Pancreas (tissue), 10 donors: ENCODE measurements at places on chromosomes 16 and 17. TPM values are rescaled to one million over a fixed set of nuclear protein-coding genes. Genes with fewer than 3 reads are reported as not detected.
A peak's percentile ranks its signal among the peaks of the same experiment; 100 is the strongest.

WIPI1 gene
- 23.3 TPM for total RNA-seq

ESRP2 gene
- total RNA-seq = 20.1 TPM

DNA sequence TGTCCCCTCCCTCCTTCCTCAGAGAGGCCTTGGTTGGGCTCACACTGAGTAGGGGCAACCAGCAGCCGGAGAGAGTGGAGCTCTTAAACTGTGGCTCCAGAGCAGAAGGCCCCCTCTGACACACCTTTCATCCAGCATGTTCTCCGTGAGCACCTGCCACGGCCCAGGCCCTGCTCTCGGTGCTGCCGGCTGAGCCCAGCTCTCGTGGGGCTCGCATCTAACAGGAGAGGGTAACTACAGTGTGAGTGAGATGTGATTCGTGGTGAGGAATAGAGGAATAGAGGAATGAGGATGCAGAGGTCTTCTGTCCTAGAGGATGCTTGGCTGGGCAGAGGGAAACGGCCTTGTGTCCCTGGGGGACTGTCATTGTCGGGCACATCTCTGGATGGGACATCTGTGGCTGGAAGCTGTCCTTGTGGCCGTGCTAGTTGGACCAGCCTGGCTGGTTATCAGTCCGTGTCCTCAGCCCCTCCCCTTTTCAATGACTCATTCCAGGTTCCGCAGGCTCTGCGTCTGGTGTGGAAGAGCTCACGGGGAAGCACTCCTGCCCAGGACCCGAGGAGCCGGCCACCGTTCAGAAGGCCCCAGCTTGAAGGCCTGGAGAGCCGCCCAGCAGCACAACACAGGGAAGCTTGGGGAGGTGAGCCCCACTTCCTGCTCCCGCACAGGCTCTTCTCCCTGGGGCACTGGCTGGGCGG is 11.9 kb upstream of the DNASE1 start:
- H3K27ac ChIP-seq = no peak overlapping the region
- peaks cover 10% of the 10 kb centered on the region for H3K4me1 ChIP-seq
- no peaks in the 10 kb centered on the region for H3K27me3 ChIP-seq
- H3K4me3 ChIP-seq = no peak overlapping the region
- no peaks in the 10 kb centered on the region for H3K36me3 ChIP-seq

DNA sequence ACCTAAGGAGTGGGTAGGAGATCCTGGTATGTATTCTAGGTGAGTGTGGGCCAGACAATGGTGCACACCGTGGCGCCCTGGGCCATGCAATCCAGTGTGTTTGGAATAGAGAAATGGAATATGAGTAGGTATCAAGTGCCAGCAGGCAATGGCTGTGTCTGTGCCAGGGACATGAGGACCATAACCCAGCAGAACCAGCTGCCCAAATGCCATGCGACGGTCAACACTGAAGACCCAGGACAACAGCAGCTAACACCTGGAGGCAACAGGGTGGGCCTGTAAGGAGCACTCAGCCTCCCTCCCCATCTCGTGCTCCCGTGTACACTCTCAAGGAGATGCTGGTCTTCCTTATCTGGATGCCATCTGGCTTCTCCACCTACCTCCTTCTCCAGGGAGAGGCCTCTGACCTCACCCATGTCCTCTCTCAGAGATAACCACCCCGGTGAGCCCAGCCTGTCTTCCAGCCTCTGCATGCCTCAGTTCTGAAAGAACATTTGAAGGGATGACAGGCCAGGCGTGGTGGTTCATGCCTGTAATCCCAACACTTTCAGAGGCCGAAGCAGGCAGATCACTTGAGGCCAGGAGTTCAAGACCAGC is 750 bp upstream of the GSDMB start:
- H3K4me3 ChIP-seq = no peak overlapping the region
- no peaks in the 10 kb centered on the region for H3K4me1 ChIP-seq
- no peaks in the 10 kb centered on the region for H3K27me3 ChIP-seq
- DNase-seq = no peak

SCGB1C2 gene
- 0.55 TPM for total RNA-seq

MMP15 gene
- 12.3 TPM for total RNA-seq

- H3K27ac ChIP-seq = no peak overlapping the region
- DNase-seq = peak; percentile 30
- H3K4me1 ChIP-seq = no peaks in the 10 kb centered on the region
- no peaks in the 10 kb centered on the region for H3K27me3 ChIP-seq
- H3K36me3 ChIP-seq = peaks cover 20% of the 10 kb centered on the region
Observed at GRCh38 chr17:39208136-39208535, 8.1 kb downstream of the RPL19 start.

TTYH2 gene
- total RNA-seq = 7.4 TPM

GRCh38 chr17:59845595-59846393 is 46.9 kb downstream of the TUBD1 start:
- H3K4me3 ChIP-seq = no peak overlapping the region
- H3K4me1 ChIP-seq = peaks cover 58% of the 10 kb centered on the region
- DNase-seq = no peak
- no peaks in the 10 kb centered on the region for H3K27me3 ChIP-seq

PIPOX gene
- total RNA-seq = 0.65 TPM

HOXB5 gene
- total RNA-seq = 0.20 TPM

DNA sequence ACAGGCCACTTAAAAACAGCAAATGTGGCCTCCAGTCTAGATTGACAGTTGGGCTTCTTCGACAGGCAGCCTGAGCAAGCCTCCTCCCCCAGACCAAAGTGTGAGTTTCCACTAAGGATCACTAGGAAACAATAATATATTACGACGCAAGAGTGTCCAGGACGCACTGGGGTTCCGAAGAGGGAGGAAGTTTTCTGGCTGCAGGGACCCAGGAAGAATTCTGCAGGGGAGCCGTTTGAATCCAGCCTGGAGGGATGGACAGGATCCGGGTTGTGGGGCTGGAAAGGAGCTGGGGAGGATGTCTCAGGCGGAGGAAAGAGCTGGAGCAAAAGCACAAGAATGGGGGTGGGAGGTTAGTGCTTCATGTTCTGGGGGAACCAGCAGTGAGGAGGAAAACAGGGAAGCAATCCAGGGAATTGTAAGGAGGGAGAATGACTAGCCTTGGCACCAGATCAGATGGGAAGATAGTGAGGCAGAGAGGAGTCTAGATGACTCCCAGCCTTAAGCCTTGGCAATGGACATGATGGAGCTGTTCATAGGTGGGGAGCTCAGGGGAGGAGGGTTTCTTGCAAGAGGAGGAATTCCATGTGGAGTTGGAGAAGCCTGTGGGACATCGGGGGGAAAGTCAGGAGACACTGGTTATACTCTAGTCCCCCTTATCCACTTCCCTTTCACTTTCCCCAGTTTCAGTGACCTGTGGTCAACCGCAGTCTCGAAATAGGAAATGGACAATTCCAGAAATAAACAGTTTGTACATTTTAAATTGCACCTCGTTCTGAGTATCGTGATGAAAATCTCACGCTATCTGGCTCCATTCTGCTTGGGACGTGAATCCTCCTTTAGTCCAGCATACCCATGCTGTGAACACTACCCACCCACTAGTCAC is 26.6 kb downstream of the NGFR start:
- no peaks in the 10 kb centered on the region for H3K27me3 ChIP-seq
- DNase-seq = no peak
- H3K4me3 ChIP-seq = no peak overlapping the region

- H3K27ac ChIP-seq = no peak overlapping the region
- no peaks in the 10 kb centered on the region for H3K4me1 ChIP-seq
- no peaks in the 10 kb centered on the region for H3K36me3 ChIP-seq
- H3K4me3 ChIP-seq = no peak overlapping the region
Observed at GRCh38 chr17:76909971-76910760, 42.0 kb downstream of the MGAT5B start.

- DNase-seq = peak; percentile 67
- H3K27ac ChIP-seq = peak overlapping the region; percentile 66
- H3K4me1 ChIP-seq = peaks cover 17% of the 10 kb centered on the region
- H3K27me3 ChIP-seq = no peaks in the 10 kb centered on the region
- peak overlapping the region; percentile 27 for H3K4me3 ChIP-seq
Observed at GRCh38 chr17:17781591-17782496, 54.9 kb downstream of the SREBF1 start.

- H3K4me3 ChIP-seq = no peak overlapping the region
Observed at GRCh38 chr17:28230011-28230410, 89.0 kb upstream of the TMEM97 start.

GRCh38 chr16:22220714-22221113 is 14.6 kb downstream of the EEF2K start:
- no peaks in the 10 kb centered on the region for H3K36me3 ChIP-seq
- no peak for DNase-seq

HBA2 gene
- 39.5 TPM for total RNA-seq

- H3K36me3 ChIP-seq = no peaks in the 10 kb centered on the region
- no peak for DNase-seq
- H3K4me3 ChIP-seq = no peak overlapping the region
- H3K27ac ChIP-seq = no peak overlapping the region
Observed at GRCh38 chr16:86918637-86919036, 340.3 kb downstream of the FOXL1 start.

GRCh38 chr17:62206550-62206949 is 141.5 kb upstream of the MED13 start:
- H3K4me3 ChIP-seq = no peak overlapping the region
- H3K36me3 ChIP-seq = no peaks in the 10 kb centered on the region
- DNase-seq = no peak
- H3K27ac ChIP-seq = no peak overlapping the region

DNA sequence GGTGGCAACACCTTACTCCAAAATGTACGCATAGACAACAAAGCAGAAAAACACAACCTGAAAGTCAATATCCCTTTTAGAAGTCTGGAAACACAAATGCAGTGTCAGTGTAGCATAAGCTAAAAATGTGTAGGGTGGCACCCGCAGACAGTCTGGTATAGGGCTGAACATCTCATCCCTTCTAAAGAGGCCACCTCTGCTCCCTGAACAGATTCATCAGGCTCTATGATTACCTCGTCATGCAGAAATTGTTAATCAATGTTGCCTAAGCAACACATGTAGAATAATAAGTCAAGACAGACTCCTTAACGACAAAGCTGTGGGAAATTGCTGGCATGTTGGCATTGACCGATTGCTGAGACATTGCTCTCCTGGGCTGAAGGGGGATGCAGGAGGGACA is 33.3 kb upstream of the ERCC4 start:
- no peak overlapping the region for H3K27ac ChIP-seq
- no peaks in the 10 kb centered on the region for H3K36me3 ChIP-seq
- H3K27me3 ChIP-seq = no peaks in the 10 kb centered on the region
- no peak overlapping the region for H3K4me3 ChIP-seq

- H3K36me3 ChIP-seq = no peaks in the 10 kb centered on the region
- H3K27me3 ChIP-seq = no peaks in the 10 kb centered on the region
- no peaks in the 10 kb centered on the region for H3K4me1 ChIP-seq
- DNase-seq = no peak
Observed at GRCh38 chr16:19316846-19317245, 31.3 kb downstream of the CLEC19A start.

CBFA2T3 gene
- total RNA-seq = 23.7 TPM

GRCh38 chr17:76018340-76018680 is 8.8 kb downstream of the EVPL start:
- no peaks in the 10 kb centered on the region for H3K36me3 ChIP-seq
- H3K4me3 ChIP-seq = no peak overlapping the region
- no peaks in the 10 kb centered on the region for H3K4me1 ChIP-seq

GRCh38 chr17:78532922-78533640 is 44.1 kb downstream of the DNAH17 start:
- H3K36me3 ChIP-seq = no peaks in the 10 kb centered on the region
- H3K27ac ChIP-seq = no peak overlapping the region
- no peaks in the 10 kb centered on the region for H3K4me1 ChIP-seq
- no peak for DNase-seq
- no peak overlapping the region for H3K4me3 ChIP-seq

CACNG1 gene
- total RNA-seq = not detected

DNA sequence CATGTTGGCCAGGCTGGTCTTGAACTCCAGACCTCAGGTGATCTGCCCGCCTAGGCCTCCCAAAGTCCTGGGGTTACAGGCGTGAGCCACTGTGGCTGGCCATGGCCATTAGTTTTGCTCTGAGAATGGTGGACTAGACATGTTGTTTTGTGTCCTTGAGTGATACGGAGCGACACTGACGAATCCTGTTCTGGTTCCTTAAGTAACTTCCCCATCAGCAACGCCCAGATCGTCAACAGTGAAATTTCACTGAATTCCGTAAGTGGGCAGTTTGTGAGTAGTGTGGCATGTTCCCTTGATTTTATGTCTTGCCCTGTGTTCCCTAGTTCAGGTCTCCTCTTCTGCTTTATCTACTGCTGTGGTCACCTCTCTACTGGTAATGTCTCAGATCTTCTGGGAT is 67.4 kb downstream of the SNX29 start:
- no peak for DNase-seq
- no peaks in the 10 kb centered on the region for H3K36me3 ChIP-seq
- H3K4me3 ChIP-seq = no peak overlapping the region
- H3K27me3 ChIP-seq = no peaks in the 10 kb centered on the region
- H3K4me1 ChIP-seq = no peaks in the 10 kb centered on the region

GPATCH8 gene
- total RNA-seq = 13.2 TPM

DNA sequence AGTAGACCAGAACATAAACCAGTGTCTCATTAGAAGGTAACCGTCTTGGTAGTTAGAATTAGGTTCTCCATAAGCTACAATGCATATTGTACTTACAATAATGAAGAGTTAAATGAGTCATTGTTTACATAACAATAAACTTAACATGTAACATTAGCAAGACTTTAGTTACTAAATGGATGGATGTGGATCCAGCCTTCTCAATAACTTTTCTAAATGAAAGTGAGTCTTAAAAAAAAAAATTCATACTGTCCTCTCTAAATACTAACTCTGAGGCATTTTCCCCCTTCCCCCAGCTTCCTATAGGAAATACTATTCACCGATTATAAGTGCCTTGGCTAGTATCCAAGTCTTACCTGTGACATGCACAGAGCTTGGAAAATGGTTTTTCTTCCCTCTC is 155.3 kb downstream of the CYB561 start:
- no peak for DNase-seq
- no peaks in the 10 kb centered on the region for H3K27me3 ChIP-seq
- H3K4me3 ChIP-seq = no peak overlapping the region
- H3K27ac ChIP-seq = no peak overlapping the region

KRT25 gene
- not detected for total RNA-seq

CDRT15 gene
- not detected for total RNA-seq

CIBAR2 gene
- not detected for total RNA-seq

GRCh38 chr16:64391063-64391600 is 730.7 kb downstream of the CDH11 start:
- no peaks in the 10 kb centered on the region for H3K4me1 ChIP-seq
- no peaks in the 10 kb centered on the region for H3K36me3 ChIP-seq
- no peak overlapping the region for H3K27ac ChIP-seq
- DNase-seq = no peak
- no peak overlapping the region for H3K4me3 ChIP-seq
- H3K27me3 ChIP-seq = no peaks in the 10 kb centered on the region

- no peaks in the 10 kb centered on the region for H3K4me1 ChIP-seq
- H3K36me3 ChIP-seq = no peaks in the 10 kb centered on the region
- H3K4me3 ChIP-seq = no peak overlapping the region
- peak; percentile 46 for DNase-seq
- no peaks in the 10 kb centered on the region for H3K27me3 ChIP-seq
- H3K27ac ChIP-seq = peak overlapping the region; percentile 5
Observed at GRCh38 chr16:50711862-50712559, 18.6 kb downstream of the NOD2 start.

GGA3 gene
- 21.4 TPM for total RNA-seq

NPIPB2 gene
- 3.0 TPM for total RNA-seq

HOXB3 gene
- 1.5 TPM for total RNA-seq
